ENCODE measurements at places on chromosomes 13 and 19.

DNA sequence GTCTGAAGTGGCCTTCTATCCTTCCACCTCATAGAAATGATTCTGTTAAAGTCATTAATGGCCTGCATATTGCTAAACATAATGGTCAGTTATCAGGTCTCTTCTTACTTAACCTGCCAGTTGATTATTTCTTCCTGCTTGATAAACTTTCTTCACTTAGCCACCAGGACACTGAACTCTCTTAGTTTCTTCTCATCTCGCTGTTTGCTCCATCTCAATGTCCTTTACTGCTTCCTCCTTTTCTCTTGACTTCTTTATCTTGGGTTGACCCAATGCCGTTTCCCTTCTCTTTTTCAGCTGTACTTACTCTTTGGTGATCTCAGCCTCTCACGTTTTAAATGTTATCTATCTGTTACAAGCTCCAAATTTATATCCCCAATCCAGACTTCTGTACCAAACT is 17.1 kb upstream of the CLC start:
- DNase-seq, result no peak

- DNase-seq, result no peak
Observed at GRCh38 chr13:66714795-66715194, 515.3 kb downstream of the PCDH9 start.

DNA sequence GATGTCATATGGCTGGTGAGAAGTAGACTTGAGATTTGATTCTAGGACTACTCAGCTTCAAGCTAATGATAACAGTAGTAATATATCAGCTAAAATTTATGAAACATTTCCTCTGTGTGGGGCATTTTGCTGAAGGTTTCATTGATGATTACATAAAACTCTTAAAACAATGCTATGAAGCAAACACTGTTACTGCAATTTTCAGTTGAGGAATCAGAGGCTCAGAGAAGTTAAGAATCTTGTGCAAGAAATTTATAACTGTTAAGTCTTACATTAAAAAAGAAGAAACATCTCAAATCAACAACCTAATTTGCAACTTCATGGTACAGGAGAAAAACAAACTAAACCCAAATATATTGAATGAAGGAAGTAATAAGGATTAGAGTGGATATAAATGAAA is 10.3 kb downstream of the CEACAM8 start:
- DNase-seq, result no peak

DNA sequence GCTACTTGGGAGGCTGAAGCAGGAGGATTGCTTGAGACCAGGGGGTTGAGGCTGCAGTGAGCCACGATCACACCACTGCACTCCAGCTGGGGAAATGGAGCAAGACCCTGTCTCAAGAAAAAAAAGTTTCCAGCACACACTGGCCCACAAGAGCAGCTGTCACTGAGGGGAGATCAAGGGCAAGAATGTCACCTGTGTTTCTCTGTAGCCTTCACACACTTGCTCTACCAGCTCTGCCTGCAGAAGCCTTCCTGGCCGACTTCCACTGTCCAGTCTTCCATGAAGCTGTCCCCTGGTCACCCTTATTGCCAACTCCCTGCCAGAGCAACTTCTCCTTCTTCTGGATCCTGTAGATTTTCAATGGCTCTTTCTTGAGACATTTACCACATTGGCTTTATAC is 158.0 kb downstream of the KCTD15 start:
- DNase-seq, result no peak

- no peak for DNase-seq
Observed at GRCh38 chr13:94382517-94382916, 97.0 kb downstream of the DCT start.

- no peak for DNase-seq
Observed at GRCh38 chr19:18023622-18024251, 15.8 kb downstream of the ARRDC2 start.

GRCh38 chr13:38735665-38736440 is 49.0 kb downstream of the FREM2 start:
- no peak for DNase-seq

DNA sequence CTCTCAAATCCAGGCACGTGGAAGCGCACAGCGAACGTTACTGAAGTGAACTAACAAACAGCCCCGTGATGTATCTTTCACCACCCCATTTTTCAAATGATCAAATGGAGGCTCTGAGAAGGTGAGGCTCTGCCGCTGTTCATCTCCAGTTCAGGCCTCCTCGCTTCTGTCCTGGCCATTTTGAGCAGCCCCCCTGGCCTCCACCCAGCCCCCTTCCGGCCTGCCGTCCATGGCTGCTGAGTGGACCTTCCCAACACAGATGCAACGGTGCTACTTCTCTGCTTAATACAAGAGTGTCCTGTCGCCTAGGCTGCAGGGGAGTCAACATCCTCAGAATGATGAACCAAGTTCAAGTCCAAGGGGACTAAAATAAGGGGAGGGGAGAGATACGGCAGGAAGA is 9.7 kb downstream of the SYDE1 start:
- DNase-seq, result no peak

DNA sequence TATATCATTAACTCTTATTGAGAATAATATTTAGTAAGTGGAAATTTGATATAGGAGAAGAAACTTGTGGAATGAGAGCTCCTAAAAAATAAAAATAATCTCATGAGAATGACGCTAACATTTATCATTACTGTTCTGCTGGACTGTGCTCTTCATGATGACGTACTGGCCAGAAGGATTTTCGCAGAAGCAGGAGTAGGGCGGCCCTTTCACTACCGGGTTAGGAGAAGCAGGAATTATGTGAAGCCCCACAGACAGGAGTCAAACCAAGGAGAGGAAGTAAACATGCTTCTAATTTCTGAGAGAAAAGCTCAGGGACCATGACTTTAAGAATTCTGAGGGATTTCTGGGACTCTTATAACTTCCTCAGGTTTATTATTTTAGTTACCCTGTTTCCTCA is 195.1 kb downstream of the VWA8 start:
- DNase-seq, result no peak

GRCh38 chr13:23344931-23345595 is 88.4 kb downstream of the SACS start:
- no peak for DNase-seq

DNA sequence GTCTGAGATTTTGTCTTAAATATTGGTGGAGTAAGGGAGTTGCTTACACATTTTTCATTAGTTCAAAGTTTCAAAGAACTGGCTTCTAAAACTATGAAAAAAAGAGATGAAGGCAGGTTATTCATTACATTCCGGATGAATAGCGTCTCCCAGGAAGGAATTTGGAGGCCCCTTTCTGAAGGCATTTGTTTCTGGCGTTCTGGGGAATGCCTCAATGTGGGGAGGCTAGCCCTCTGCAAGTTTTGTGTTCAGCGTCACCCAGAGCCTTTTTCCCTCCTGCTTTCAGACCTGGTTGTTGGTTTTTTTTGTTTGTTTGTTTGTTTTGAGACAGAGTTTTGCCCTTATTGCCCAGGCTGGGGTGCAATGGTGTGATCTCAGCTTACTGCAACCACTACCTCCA is 21.0 kb downstream of the FAM124A start:
- no peak for DNase-seq

DNA sequence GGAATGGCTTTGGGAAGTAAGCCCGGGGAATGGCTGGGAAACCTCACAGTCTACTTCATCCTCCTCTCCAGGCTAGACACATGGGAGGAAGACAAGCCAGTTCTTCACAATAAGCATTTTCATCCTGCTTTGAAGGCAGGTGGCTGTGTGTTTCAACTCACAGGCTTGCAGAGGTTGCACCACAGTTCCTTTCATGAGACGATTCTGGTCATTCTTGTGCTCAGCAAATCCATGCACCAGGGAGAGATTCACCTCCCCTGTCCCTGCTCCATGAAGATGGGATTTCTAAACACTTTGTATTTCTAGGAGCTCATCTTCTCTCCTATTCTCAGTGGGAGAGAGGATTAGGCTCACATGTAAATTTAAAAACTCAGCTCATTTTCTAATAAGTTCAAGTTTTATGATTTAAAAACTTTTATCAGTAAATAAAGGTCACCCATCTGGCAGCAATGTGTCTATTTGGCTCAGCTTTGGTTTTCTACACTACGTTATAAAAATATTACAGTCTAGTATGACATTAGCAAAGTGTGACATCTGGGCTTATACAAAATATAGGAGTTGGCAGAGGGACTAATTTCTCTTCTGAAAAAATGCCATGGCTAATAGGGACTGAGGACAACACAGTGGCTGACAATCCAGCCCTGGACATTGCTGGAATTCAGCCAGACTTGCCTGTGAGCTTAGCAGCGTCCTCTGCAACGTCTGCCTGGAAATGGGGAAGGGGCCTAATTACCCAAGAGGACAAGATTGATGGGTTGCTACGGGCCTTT is 283.2 kb upstream of the SLC10A2 start:
- no peak for DNase-seq

GRCh38 chr13:97629601-97630272 is 195.8 kb downstream of the RAP2A start:
- DNase-seq, result no peak

DNA sequence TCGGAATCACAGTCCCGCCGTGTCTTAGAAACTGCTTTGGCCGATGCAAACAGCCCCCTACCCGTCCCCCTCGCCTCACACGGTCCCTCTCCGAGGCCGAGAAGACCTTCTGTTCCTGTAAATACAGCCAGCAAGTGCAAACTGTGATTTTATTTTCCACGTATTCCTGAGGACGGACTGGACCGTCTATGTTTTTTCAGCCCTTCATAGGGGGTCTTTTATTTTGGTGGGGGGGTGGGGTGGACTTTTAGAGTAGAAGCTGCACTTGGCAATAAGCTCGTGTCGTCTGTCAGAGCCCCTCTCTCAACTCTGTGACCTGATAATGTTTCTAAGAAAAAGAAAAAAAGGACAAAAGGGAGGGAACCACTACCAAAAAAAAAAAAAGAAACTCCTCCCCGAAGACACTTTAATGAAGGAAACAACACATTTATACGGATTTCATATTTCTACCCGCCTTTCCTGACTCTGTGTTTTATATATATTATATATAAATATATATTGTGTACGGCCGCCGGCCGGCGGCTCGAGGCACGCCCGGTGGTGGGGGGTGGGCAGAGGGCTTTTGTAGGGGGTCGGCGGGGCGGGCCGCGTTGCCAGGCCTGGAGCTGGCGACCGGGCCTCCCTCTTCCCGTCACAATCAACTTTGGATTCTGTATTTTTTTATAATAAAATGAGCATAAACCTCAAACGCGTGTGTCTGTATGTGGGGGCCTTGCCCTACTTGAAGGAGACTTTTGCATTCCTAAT is 15.2 kb downstream of the EFNA2 start:
- no peak for DNase-seq

All from NCI-H226 (cell line).